ENCODE measurements at places on chromosomes 12 and 14.
A peak's percentile ranks its signal among the peaks of the same experiment; 100 is the strongest.

DNA sequence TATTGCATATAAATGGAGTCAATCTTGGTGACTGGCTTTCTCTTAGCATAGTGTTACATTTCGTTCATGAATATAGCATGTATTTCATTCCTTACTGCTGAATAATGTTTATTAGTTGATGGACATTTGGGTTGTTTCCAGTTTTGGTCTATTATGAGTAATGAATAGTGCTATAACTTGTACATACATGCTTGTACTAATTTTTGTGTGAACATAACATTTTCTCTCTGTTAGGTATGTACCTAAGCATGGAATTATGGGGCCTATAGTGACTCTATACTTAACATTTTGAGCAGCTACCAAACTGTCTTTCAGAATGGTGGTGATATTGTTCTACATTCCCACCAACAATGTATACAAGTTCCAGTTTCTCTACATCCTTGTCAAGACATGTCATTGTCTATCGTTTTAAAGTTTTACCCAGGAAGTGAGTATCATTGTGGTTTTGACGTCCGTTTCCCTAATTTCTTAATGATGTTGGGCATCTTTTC is 23.1 kb downstream of the ATP2A2 start:
- DNase-seq: no peak

- DNase-seq: no peak
Measured at GRCh38 chr14:35336494-35337268, 44.5 kb downstream of the PSMA6 start.

- DNase-seq: no peak
Measured at GRCh38 chr12:30169839-30170591, 386.3 kb upstream of the TMTC1 start.

- DNase-seq: no peak
Measured at GRCh38 chr14:59836116-59836515, 34.5 kb downstream of the RTN1 start.

DNA sequence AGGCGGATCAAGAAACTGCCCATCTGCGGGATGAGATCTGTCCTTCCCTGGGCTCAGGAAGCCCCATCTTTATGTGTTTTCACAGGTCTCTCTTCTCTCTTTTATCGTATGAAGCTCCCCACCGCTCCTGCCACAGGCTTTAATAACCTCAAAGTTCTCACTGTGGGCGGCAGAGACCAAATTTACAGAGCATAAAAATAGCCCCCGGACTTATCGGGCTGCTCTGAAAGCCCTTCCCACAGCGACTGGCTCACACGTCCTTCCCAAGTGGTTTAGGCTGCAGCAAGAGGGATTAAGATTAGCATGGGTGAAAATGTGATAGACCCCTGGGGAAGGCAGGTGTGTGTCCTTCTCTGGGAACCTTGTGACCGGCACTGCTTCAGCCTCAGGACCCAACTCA is 47.8 kb downstream of the TESC start:
- no peak for DNase-seq

- no peak for DNase-seq
Measured at GRCh38 chr14:101494826-101495225, 66.5 kb upstream of the DIO3 start.

- no peak for DNase-seq
Measured at GRCh38 chr12:49552425-49552824, 13.6 kb downstream of the KCNH3 start.

DNA sequence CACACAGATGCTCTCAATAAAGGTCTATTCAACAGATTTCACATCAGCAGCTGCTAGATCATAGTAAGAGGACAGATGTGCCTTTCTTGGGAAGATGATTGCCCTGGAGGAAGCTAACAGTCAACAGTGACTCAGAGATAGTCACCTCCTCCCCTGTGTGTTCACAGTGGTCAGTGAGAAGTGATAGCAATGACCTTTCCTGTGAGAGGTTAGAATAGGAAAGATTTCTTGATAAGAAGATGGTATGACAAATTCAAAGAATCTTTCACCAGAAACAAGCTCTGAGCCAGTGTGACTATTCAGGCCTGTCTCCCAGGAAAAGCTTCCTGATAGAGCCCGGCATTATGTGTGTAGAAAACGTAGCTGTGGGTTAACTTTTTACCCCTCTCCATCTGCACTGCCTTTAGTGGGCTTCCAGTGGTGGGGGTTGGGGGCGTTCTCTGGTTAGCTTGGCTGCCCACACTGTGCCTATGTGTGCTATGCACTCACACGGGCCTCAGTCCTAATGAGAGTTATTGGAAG is 66.4 kb upstream of the ARHGAP5 start:
- no peak for DNase-seq

- DNase-seq: no peak
Measured at GRCh38 chr12:2683283-2684025, 111.3 kb upstream of the FKBP4 start.

GRCh38 chr12:131075611-131076010 is 121.9 kb downstream of the ADGRD1 start:
- DNase-seq: no peak

- no peak for DNase-seq
Measured at GRCh38 chr12:96170328-96170727, 23.8 kb upstream of the ELK3 start.

GRCh38 chr12:26534071-26534470 is 298.9 kb downstream of the ITPR2 start:
- DNase-seq: no peak

GRCh38 chr12:112988224-112988623 is 9.9 kb downstream of the OAS2 start:
- no peak for DNase-seq

DNA sequence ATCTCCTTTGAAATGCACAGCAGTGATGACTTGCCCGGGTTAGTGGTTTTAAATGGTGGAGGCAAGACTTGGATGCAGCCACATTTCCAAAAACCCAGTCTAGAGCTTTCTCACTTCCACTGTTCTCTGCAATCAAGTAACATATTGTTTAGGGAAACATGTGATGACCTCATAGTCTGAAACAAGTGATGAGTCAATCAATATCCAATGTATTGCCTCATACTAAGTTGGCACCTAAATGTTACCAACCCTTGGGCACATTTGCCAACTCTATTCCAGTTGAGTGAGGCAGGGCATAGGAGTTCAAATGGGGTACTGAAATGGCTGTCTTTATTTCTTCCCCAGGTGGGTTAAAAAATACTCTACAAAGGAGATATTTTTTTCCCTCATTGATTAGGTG is 1105.4 kb downstream of the VRK1 start:
- DNase-seq: no peak

DNA sequence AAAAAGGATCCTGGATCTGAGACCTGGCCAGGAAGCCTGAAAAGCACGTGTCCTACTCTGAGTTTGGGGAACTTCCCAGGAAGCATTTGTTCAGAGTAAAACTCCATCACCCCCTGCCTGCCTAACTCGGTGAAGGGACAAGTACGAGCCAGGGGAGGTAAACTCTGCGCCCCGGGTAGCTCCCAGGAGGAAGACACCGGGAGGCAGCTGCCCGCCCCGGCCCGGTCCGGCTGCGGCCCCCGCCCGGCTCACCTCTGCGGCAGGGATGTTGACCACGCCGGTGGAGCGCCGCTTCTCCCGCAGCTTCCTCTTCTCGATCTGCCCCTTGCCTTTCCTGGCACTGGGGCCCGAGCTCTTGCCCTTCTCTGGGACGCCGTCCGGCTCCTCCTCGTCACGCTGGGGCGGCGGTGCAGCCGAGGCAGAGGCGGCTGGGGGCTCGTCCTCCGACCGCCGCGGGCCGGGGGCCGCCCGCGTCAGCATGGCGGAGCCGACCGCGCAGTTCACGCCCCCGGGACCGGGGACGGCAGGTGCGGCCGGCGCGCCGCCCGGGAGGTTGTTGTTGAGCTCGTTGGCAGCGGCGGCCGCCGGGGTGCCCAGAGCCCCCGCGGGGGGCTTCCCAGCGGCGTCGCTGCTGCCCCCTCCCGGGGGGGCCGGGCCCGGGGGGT is 1.2 kb downstream of the PAWR start:
- no peak for DNase-seq

DNA sequence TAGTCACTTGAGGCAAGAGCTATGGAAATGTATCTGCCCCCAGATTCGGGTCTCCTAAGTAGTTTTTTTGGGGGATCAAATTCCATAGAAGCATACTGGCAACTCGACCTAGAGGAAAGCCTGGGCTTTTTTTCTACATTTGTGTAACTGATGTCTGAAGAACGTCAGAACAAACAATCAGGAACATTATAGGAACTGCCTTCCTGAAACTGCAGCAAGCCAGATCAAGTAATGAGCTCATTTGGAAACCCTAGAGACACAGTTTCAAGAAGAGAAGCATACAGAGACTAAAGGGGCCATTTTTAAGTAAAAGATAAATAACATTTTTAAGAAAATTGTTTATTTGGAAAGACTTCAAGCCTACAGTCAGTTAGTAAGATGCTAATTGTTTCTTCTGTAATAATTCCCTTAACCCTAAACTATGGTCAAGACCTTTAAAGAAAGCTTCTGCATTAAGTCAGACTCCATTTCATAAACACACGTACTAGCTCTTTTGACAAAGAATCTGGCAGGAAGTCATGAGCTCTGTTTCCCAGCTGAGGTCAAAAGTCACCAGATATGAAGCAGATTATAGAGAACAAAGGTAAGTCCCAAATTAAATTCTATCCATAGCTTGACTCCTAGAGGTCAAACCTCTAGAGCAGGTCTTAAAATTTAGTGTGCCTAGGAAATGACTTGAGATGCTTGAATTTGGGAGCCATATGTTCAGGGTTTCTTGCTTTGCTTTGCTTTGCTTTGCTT is 112.8 kb downstream of the EGLN3 start:
- DNase-seq: no peak

DNA sequence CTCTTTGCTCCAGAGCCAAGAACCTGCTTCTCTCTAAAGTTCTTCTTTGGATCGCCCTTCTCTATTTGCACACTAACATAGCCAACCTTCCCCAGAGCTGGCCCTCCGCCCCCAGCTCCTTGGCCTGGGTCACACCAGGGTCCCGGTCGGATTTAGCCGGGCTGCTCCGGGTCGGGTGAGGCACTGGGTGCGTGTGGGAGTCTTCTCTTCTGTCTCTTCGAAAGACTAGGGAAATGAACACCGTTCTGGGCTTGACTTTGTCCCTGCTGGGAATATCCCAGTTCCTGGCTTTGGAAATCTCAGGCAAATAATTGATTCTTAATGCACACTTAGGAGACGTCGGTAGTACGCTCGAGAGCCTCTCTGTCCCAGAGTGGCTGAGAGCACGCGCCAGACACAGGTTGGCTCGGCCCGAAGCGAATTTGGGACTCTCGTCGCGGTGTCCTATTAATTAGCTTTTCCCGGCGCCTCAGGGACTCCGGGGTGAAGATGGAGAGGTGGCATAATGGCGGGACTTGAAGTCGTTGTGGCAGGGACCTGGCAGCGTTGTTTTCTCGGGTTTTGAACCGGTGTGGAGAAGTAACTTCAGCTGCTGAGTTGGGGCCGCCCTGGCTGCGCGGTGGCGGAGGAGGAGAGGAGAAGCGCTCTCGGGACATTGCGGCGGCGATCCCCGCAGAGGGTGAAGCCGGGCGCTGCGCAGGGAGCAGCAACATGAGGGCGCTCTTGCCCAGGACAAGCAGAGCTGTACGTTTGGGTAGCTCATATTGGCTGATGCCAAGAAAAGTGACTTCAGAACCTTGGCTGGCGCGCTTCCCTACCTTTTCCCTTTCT is 7.5 kb downstream of the FOXG1 start:
- no peak for DNase-seq

DNA sequence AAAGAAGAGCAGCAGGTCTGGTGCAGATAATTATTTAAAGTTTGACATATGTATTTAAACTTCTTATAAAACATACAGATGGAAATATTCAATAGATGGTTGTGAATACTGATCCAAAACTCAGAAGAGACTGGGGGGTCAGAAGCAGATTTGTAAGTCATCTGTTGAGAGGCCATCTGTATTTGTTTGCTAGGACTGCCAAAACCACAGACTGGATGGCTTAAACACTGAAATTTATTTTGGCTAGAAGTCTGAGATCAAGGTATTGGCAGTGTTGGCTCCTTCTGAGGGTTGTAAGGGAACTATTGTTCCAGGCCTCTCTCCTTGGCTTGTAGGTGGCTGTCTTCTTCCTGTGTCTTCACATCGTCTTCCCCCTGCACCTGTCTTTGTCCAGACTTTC is 153.9 kb downstream of the LRRK2 start:
- no peak for DNase-seq

- no peak for DNase-seq
Measured at GRCh38 chr14:22552001-22552826, 36.8 kb downstream of the DAD1 start.

DNA sequence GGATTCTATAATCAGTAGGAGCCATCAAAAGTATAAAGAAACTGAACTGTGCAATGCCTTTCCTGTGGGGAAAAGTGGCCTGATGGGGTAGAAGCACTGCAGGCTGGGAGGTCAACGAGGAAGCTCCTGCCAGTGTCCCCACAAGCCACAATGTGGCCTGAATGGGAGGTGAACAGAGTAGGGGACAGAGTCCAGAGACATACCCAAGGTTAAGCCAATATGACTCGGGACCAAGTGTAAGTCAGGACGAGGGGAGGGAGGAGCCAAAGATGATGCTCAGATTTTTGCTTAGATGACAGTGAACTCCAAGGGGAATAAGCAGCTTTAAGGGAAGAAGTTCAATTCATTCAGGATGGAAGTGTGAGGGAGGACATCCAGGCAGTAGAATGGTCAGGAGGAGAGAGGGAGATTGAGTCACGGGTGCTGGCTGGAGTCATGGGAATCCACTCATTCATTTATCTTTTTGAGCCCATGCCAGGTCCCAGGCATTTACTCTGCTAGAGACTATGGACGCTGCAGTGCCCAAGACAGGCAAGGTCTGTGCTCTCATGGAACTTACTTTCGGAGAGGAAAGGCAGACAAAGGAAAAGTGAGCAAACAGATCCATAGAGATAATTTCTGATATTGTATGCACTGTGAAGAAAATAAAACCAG is 29.1 kb downstream of the DPF3 start:
- DNase-seq: no peak

GRCh38 chr14:64442300-64442988 is 22.9 kb upstream of the AKAP5 start:
- no peak for DNase-seq

DNA sequence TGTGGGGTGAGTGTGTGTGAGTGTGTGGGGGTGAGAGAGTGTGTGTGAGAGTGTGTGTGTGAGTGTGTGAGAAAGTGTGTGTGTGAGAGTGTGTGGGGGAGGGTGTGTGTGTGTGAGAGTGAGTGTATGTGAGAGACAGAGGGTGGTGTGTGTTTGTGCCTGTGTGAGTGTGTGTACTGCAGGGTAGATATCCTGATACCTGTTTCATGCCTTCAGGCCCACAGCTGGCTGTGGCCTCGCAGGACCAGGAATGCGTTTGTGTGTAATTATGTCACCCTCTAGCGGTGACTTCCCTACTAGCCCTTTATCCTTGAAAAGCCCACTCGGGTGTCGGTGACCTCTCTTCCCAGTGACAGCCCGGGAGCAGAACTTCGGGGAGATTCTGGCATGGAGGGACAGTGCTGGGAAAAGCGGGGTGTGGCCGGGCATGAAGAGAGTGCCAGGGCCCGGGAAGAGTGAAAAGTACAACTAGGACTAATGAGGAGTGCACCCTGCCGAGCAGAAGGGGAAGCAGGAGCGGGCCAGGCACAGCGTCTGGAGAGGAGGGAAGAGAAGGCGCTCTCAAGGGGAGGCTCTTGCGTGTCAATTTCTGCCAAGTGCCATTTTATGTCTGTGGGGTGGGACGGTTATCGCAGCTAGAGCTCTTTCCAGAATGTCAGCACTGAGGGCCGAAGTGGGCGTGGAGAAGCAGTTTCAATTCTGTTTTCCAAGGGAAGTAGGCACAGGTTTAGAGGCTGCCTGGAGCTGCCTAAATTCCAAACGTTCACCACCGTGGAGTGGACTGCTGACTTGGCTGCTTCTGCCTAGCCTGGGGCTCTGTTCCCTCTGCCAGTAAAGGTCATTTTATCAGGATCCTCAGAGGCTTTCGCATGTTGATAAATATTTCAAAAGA is 11.0 kb upstream of the FBXL14 start:
- DNase-seq: peak; percentile 43

GRCh38 chr14:99522025-99522401 is 40.8 kb downstream of the CCNK start:
- no peak for DNase-seq

Data from activated T-cell treated with anti-CD3 and anti-CD28 coated beads for 4 hours (primary cell).